Endodermal cell (in vitro differentiated cells): ENCODE measurements at places on chromosomes 4 and X. TPM values are rescaled to one million over a fixed set of nuclear protein-coding genes. Genes with fewer than 3 reads are reported as not detected.
A peak's percentile ranks its signal among the peaks of the same experiment; 100 is the strongest.

DNA sequence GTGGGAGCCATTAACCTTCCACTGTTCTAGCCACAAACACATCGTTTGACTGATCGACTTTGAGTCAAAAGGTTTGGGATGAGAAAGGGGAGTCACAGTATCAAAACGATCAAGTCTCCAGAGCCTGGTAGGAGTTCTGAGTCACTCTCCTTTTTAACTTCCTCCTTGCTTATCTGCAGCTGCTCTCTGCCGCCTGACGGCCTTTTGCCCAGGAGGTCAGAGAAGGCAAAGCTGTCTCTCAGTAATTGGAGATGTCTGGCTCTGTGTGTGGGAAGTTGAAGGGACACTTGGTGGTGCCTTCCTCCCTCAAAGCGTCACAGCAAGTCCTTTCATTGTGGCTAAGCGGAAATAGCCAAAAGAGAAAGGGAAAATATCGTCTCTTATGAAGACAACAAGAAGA is 63.1 kb downstream of the ANOS1 start:
- peaks cover 5% of the 10 kb centered on the region for H3K4me1 ChIP-seq
- H3K36me3 ChIP-seq = no peaks in the 10 kb centered on the region
- no peak overlapping the region for H3K27ac ChIP-seq
- H3K4me3 ChIP-seq = no peak overlapping the region

DNA sequence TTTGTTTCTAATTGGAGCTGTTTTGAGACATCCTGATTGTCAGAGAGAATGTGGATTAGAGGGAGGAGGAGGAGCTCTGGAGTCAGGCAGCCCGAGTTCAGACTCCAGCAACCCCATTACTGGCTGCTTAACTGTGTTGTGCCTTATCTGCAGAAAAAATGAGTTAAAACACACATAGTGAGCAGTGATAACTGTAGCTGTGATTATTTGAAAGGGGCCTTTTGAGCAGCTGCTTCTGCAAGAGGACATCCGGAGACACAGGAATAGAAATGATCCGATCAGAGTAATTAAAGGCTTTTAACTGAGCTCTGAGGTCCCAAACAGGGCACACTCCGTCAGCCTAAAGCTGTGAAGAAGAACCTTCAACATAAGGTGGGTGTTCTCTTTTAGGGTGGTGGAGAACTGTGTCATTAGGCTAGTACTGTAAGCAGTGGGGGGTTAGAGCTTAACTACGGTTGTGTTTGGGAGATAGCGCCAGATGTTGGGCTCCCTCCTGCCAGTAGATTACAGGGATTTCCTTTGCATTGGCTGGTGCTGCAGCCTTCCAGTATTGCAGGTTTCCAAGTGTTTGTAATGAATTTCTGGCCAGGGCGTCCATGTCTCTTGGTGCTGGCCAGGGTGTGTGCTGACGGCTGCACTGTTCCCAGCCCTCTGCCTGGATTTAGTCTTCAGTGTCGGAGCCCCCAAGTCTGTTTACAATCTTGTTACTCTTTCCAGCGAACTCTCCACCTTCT is 24.3 kb downstream of the ADD1 start:
- peaks cover 36% of the 10 kb centered on the region for H3K4me1 ChIP-seq
- peaks cover 23% of the 10 kb centered on the region for H3K36me3 ChIP-seq
- H3K27ac ChIP-seq = peak overlapping the region; percentile 69
- no peaks in the 10 kb centered on the region for H3K27me3 ChIP-seq

The CTAG2 gene
- not detected in 2 replicates for total RNA-seq

GRCh38 chrX:30219372-30219771 is 4.0 kb downstream of the MAGEB2 start:
- no peaks in the 10 kb centered on the region for H3K36me3 ChIP-seq
- no peak overlapping the region for H3K4me3 ChIP-seq
- no peaks in the 10 kb centered on the region for H3K4me1 ChIP-seq
- no peak overlapping the region for H3K27ac ChIP-seq

The UGT2B10 gene
- not detected in 2 replicates for total RNA-seq

The TSPAN7 gene
- 14.7 to 15.1 TPM (median 14.9 TPM) in 3 replicates for total RNA-seq

GRCh38 chr4:17770845-17771244 is 10.6 kb downstream of the FAM184B start:
- H3K27me3 ChIP-seq = no peaks in the 10 kb centered on the region
- no peak overlapping the region for H3K4me3 ChIP-seq
- H3K27ac ChIP-seq = no peak overlapping the region

GRCh38 chrX:6694221-6694620 is 159.3 kb upstream of the VCX3A start:
- DNase-seq = no peak
- H3K27me3 ChIP-seq = no peaks in the 10 kb centered on the region
- no peaks in the 10 kb centered on the region for H3K36me3 ChIP-seq
- H3K4me3 ChIP-seq = no peak overlapping the region

GRCh38 chr4:48854982-48855381 is 24.1 kb downstream of the OCIAD1 start:
- H3K4me3 ChIP-seq = no peak overlapping the region
- no peak for DNase-seq
- H3K36me3 ChIP-seq = peaks cover 88% of the 10 kb centered on the region
- H3K27me3 ChIP-seq = no peaks in the 10 kb centered on the region
- H3K27ac ChIP-seq = no peak overlapping the region

DNA sequence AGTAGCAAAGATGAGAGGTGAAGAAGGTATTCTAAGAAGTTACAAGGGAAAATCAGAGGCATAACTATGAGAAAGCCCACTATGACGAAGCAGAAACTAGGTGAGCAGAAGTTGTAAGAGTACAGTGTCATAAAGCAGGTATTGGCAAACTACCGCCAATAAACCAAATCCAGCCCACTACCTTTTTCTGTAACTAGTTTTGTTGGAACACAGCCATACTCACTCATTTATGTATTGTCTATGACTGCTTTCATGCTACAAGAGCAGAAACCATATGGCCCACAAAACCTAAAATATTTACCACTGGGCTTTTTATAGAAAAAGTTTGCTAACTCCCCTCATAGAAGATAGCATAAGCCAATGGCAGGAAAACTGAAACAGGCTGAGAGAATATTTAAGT is 31.8 kb upstream of the ZCCHC13 start:
- H3K36me3 ChIP-seq = peaks cover 66% of the 10 kb centered on the region
- no peaks in the 10 kb centered on the region for H3K27me3 ChIP-seq
- no peak overlapping the region for H3K4me3 ChIP-seq
- no peaks in the 10 kb centered on the region for H3K4me1 ChIP-seq
- DNase-seq = no peak
- H3K27ac ChIP-seq = no peak overlapping the region

DNA sequence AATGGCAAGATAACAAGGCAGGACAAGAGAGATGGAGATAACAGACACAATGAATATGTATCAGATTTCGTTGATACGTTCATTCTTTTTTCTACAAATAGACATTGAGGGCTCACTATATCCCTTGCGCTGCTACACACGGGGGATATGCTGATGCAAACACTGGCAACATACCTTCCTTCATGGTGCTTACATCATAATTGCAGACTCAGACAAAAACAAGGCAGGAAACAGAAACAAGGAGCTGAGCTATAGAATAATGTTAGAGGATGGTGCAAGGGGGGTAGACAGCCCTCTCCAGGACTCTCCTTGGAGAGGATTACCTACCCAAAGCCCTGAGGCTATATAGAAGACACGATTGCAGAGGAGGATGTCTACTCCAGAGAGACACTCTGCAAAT is 1069.5 kb downstream of the DMD start:
- no peaks in the 10 kb centered on the region for H3K27me3 ChIP-seq
- no peaks in the 10 kb centered on the region for H3K4me1 ChIP-seq
- no peak overlapping the region for H3K4me3 ChIP-seq
- DNase-seq = no peak

- no peaks in the 10 kb centered on the region for H3K27me3 ChIP-seq
- no peak overlapping the region for H3K4me3 ChIP-seq
- no peaks in the 10 kb centered on the region for H3K36me3 ChIP-seq
- no peak for DNase-seq
Observed at GRCh38 chrX:149371986-149372385, 133.1 kb downstream of the IDS start.

- no peaks in the 10 kb centered on the region for H3K4me1 ChIP-seq
- no peak overlapping the region for H3K4me3 ChIP-seq
- no peaks in the 10 kb centered on the region for H3K36me3 ChIP-seq
- no peak overlapping the region for H3K27ac ChIP-seq
Observed at GRCh38 chr4:83153417-83153816, 38.9 kb upstream of the PLAC8 start.

GRCh38 chr4:71333960-71334359 is 4.9 kb upstream of the SLC4A4 start:
- no peaks in the 10 kb centered on the region for H3K27me3 ChIP-seq
- H3K4me3 ChIP-seq = no peak overlapping the region
- no peak for DNase-seq
- no peaks in the 10 kb centered on the region for H3K4me1 ChIP-seq

GRCh38 chr4:182449930-182450439 is 206.8 kb downstream of the TENM3 start:
- no peaks in the 10 kb centered on the region for H3K36me3 ChIP-seq
- peaks cover 2% of the 10 kb centered on the region for H3K4me1 ChIP-seq
- H3K27ac ChIP-seq = peak overlapping the region; percentile 74
- DNase-seq = no peak
- H3K27me3 ChIP-seq = peaks cover 7% of the 10 kb centered on the region

GRCh38 chrX:23616361-23616760 is 50.9 kb upstream of the PRDX4 start:
- no peaks in the 10 kb centered on the region for H3K27me3 ChIP-seq
- H3K4me1 ChIP-seq = no peaks in the 10 kb centered on the region
- DNase-seq = no peak
- H3K4me3 ChIP-seq = no peak overlapping the region
- no peak overlapping the region for H3K27ac ChIP-seq

The MTMR8 gene
- 2.9 and 4.3 TPM in 2 replicates for total RNA-seq

- H3K36me3 ChIP-seq = no peaks in the 10 kb centered on the region
- H3K27ac ChIP-seq = no peak overlapping the region
- no peak for DNase-seq
- H3K4me3 ChIP-seq = no peak overlapping the region
- no peaks in the 10 kb centered on the region for H3K4me1 ChIP-seq
- peaks cover 9% of the 10 kb centered on the region for H3K27me3 ChIP-seq
Observed at GRCh38 chr4:37879365-37879764, 11.5 kb upstream of the TBC1D1 start.

The CDS1 gene
- 5.7 and 5.8 TPM in 2 replicates for total RNA-seq

DNA sequence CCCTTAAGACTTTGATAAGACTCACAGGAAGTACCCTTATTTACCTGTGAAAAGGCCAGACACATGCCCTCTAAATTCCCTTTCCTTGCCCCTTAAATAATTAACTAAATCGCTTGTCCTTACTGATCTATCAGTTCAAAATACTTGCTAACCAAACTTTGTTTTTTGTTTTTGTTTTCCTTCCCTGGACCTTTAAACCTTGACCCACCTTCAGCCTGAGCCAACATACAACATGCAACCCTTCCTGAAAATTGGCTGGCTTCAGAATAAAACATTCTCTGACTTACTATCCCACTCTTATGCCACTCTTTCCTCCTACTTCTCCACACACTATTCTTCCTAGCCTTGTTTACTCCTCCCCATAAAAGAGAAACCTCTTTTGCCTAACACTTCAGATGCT is 448.1 kb upstream of the TRAM1L1 start:
- H3K4me3 ChIP-seq = no peak overlapping the region
- H3K36me3 ChIP-seq = no peaks in the 10 kb centered on the region
- DNase-seq = no peak
- no peaks in the 10 kb centered on the region for H3K27me3 ChIP-seq

DNA sequence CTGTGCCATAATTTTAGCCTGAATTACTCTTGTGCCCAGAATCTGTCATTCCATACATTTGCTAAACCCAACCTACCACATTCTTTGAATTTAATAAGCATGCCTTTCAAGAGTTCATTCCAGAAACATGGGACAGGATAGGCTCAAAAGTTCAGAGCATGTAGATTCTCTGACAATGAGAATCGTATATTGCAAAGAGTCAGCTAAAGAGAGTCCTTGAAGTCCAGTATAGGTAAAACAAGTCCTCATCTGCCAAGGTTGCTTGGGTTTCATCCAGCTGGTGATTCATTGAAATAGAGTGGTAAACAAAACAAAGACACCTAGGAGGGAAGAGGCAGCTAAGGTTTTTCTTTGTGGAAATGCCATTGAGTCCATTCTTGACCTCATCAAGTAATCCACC is 249.3 kb upstream of the DIPK2B start:
- no peak overlapping the region for H3K27ac ChIP-seq
- no peaks in the 10 kb centered on the region for H3K27me3 ChIP-seq
- peaks cover 5% of the 10 kb centered on the region for H3K4me1 ChIP-seq
- no peak overlapping the region for H3K4me3 ChIP-seq
- no peak for DNase-seq
